Activated CD4-positive, alpha-beta T cell treated with anti-CD3 and anti-CD28 coated beads, Interleukin-2, amount 10 ng/mL, durations not matched to agents 7 days and 5 days (primary cell): ENCODE measurements at places on chromosomes 4 and X.

DNA sequence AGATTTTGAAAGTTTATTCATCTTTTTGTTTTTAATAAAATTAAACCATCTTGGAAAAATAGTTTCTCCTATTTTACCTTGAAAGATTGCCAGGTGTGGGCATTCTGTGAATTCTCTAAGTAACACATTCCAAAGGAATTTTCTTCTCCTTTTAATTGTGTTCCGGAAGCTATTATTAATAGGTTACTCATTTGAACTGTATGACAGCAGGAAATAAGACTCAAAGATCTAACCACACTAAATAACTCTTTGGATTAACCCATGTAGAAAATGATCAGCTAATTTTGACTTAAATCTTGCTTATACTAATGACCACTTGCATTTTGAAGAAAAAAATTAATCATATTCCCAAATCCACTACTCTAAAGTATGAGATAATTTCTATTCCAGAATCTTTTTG lies 17.6 kb upstream of the CCNI start:
- no peak for DNase-seq

GRCh38 chrX:69179380-69179911 lies 14.2 kb upstream of the PJA1 start:
- DNase-seq: no peak

- no peak for DNase-seq
Observed at GRCh38 chr4:113003841-113004240, 45.6 kb upstream of the ANK2 start.

DNA sequence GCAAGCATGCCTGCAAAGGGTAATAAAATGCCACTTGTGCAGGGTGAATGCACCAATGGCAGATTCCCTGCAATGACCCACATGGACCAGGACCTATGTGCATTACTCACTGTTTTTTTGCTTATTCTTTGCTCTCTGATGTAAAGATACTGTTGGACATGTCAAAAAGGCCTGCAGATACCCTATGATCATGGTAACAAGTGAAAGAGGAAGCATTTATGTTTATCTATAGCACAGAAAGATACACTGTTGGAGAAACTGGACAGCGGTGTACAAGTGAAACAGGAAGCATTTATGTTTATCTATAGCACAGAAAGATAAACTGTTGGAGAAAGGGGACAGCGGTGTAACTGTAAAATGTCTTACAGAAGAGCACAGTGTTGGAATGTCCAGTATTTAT lies 127.5 kb downstream of the PAPSS1 start:
- no peak for DNase-seq

- no peak for DNase-seq
Observed at GRCh38 chrX:72477781-72478181, 94.9 kb downstream of the HDAC8 start.

GRCh38 chrX:37905436-37906147 lies 58.2 kb upstream of the DYNLT3 start:
- no peak for DNase-seq

- DNase-seq: no peak
Observed at GRCh38 chr4:76689145-76689817, 208.7 kb downstream of the SOWAHB start.

- DNase-seq: no peak
Observed at GRCh38 chr4:119105605-119106004, 30.0 kb upstream of the MYOZ2 start.

- DNase-seq: no peak
Observed at GRCh38 chr4:25481648-25482047, 104.6 kb downstream of the ANAPC4 start.

DNA sequence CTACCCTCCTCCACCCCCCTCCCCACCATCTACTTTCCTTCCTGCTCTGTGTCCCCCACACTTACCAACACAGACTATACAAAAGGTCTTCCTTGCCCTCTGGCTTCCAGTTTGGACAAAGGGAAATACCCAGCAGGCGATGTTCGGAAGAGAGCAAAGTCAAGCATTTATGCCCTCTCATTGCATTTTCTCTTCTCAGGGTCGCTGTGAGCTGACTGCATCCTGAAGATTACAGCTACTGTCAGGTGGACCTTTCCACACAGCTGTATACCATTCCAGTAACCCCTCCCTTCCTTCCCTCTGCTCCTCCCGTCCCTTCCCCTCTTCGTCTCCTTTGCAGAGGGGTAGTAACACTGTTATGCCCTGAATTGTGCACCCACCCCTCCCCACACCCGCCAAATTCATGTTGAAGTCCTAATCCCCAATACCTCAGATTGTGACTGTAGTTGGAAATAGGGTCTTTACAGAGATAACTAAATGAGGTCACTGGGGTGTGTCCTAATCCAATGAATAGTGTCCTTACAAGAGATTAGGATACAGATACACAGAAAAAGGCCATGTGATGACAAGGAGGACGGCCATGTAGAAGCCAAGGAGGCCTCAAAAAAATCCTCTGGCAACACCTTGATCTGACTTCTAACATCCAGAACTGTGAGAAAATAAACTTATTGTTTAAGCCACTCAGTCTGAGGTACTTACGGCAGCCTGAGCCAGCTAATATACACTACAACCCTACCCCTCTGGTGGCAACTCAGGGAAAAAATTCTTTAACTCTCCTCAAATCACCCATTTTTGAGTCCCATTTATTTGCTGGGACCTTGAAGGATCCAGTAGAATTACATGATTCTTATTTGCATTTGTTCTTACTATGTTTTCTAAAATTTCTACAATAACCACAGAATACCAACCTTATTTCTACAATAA lies 11.7 kb downstream of the MORF4L2 start:
- no peak for DNase-seq

DNA sequence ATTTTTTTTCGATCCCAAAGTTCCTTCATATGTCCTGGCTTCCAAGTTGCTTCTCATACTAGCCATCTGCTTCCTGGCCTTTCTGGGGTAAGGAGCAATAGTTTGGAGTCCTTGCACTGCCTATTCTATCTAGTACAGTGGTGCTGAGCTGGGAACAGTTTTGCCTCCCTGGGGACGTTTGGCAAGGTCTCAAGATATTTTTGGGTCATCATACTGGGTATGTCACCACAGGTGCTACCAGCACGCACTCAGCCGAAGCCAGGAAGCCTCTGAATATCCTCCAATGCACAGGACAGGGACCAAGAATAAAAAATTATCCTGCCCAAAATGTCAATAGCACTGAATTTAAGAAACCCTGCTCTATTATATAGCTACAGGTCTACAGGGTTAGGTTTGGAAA lies 35.4 kb upstream of the TMSB15B start:
- DNase-seq: no peak

DNA sequence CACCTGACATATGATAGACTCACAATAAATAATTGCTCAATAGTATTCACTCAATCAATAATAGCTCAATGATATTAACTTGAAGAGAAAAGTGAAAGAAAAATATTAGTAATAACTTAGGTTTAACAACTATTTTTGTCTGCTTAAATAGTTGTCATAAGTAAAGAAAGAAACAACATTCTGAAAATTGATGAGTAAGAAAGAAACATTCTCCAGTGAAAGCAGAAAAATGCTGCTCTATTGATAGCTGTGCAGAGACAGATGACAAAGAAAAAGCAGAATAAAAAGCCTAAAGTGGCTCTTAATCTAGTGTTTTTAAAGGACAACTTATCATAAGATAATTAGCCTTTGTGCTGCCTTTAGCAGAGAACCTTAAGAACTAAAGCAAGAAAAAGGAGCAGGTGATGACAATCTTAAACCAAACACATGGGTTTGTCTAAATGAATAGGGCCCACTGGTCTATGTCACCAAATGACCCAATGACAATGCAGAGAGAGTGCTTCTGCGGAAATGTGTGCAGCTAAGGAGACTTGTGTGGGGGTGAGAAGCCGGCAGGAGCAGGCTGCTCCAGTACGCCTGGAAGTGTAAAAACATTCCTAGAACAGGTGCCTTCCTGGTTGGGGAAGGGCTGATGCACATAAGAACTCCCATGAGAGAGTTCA lies 13.2 kb downstream of the HS3ST1 start:
- no peak for DNase-seq

GRCh38 chr4:43234626-43235415 lies 342.3 kb downstream of the GRXCR1 start:
- DNase-seq: no peak

DNA sequence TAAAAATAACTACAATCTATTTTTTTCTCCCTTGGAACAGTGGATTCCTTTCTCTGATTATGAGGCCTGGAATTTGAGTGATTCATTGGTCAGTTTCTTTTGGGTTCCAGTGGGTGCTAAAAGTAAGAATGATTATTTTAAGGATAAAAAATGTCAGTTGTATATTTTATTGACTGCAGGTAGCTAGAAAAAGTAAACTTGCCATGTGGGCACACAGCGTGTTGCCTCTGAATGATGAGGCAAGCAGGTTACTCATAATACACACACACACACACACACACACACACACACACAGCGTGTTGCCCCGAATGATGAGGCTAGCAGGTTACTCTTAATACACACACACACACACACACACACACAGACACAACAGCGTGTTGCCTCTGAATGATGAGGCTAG lies 13.8 kb downstream of the GALNT7 start:
- no peak for DNase-seq

GRCh38 chrX:118523920-118524319 lies 28.3 kb downstream of the DOCK11 start:
- DNase-seq: peak; percentile 54

DNA sequence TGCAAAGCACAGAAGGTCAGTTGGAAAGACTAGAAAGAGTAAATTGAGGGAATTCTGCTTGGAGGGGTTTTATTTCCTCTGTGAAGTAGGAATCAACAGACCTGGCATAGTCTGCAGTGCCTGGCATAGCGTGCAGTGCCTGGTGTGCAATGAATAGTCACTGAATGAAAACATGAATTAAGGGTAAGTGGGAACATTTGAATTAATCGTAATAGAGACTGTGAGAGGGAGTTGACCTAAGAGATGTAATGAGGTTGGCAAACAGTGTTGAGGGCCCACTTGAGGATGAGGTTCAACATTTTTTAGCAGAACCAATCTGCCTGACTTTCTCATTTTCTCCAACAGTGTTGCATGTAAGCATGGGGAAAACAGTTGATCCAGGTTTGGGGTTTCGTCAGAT lies 377.2 kb upstream of the FTHL17 start:
- DNase-seq: no peak

- DNase-seq: no peak
Observed at GRCh38 chr4:88458104-88458740, 1.3 kb downstream of the HERC5 start.

DNA sequence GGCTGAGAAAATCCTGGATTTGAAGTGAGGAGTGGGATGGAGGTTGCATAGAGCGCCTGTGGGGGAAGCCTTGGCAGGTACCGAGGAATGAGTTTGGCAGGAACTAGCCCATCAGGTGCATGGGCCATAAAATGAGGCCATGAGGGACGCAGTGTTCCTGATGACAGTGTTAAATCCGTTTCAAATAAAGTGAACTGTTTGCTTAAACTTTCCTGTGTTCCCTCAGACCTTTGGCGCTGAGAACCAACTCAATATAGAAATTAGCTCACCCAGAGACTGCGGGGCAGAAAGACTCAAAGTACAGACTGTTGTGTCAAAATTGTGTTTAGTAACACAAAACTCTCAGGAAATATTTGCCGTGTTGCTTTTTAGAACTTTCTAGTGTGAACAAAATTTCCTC lies 250.0 kb upstream of the NR3C2 start:
- no peak for DNase-seq

GRCh38 chr4:13118633-13119032 lies 365.5 kb downstream of the RAB28 start:
- no peak for DNase-seq

- no peak for DNase-seq
Observed at GRCh38 chr4:118762155-118762554, 73.8 kb downstream of the SEC24D start.

DNA sequence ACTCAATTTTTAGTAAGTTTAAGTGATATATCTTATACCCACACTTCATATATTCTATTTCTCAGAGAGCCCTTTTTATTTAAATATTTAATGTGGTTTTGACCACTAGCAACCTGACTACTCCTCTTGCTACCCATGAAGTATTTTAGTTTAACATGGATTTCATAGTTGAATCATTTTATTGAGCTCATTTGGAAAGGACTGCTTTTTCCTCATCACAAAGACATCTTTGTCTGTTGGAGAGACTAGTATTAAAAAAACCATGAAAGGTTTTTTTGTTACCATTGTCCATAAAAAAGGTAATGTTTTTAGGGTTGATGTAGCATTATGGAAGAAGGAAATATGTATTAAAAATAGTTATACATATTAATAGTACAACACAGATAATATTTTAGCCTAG lies 139.5 kb downstream of the RAPGEF2 start:
- DNase-seq: no peak

DNA sequence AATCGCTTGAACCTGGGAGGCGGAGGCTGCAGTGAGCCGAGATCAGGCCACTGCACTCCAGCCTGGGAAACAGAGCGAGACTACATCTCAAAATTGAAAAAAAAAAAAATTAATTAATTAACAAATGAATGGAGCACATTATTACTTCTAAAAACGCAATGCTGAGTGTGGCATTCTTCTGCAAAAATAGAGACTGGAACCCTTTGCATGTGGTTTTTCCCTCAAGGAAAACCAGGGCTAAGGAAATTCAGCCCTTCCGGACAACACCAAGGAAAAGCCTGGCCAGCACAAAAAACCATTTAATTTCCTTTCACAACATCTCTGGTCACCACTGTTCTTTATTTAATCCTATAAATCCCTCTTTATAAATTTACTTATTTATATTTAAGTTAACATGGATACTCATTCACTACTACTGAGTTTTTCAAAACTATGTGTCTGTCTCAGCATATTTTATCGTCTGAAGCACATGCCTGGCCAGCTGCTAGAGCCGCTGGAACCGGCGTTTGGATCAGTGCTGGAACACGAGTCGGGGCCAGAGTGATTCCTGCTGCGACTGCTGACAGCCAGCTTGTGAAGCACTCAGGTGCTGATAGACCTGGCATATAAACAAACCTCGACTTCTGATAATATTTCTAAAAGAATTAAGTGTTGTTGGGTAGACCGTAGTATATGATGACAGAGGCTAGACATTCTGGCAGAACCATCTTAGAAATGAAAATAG lies 84.5 kb upstream of the WWC2 start:
- DNase-seq: no peak

- no peak for DNase-seq
Observed at GRCh38 chrX:72466493-72466892, 106.2 kb downstream of the HDAC8 start.

DNA sequence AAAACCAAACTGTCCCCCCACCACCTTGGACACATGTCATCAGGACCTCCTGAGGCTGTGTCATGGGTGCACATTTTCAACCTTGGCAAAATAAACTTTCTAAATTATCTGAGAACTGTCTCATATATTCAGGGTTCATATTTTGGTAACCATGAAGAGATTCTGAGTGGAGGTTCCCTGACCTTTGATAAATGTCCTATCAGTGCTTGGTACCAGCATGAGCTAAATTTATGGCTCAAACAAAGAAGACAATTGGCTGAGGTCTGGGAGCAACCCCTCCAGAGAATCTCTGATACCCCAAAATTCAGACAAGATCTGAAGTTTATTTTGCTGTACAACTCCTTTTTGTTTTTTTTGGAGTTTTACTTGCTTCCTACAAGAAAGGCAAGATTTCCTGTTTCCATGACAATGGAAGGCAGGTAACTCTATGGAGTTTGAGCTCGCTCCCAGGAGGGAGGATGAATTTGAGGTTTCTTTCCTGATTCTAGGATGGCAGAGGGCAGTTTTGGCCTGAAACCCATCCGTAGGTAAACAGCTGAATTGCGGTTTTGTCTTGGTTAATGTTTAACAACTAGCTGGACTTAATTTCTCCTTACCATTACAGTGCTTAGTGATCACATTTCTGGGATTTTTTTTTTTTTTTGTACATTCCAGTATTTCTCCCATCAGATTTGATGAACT lies 14.5 kb downstream of the UGT2B15 start:
- DNase-seq: no peak
